ENCODE measurements at places on chromosomes 7 and 10.

DNA sequence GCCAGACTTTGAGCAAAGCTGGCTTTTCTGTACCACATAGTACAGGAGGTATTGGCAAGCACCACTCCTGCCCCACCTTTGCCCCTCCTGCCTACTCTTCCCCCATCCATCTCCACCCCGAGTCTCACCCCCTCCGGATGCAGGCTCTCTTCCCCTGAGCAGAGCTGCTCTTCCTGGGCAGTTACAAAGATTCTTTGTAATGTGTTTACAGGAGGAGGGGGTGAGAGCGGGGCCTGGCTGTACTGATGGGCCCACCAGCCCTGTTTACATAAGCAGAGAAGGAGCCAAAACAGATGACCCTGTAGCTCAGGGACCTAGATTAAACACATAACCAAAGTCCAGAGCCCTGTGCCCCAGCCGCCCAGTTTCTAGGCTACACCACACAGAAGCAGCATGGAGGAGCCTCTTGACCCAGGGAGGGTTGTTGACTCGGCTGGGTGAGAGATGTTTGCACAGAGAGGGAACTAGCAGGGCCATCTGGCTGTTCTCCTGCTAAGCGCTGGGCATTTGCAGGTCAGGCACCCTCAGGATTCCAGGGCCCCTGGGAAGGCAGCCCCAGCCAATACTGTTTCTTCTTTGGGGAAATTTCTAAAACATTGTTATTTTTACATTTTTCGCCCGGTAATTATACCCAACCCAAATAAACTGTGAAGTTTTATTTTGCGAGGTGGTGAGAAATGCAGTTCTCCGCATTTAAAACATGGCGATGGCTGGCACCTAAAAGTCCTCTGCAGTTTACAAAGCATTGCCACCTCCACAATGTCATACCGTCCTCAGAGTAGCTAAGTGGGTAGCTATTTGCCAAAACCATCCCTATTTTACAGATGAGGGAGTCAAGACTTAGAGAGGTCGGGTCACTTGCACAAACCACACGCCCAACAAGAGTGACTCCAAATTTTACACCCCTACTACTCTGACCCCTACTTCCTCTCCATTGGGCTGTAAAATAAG, 11.4 kb upstream of the ZKSCAN1 start:
- no peak for DNase-seq

DNA sequence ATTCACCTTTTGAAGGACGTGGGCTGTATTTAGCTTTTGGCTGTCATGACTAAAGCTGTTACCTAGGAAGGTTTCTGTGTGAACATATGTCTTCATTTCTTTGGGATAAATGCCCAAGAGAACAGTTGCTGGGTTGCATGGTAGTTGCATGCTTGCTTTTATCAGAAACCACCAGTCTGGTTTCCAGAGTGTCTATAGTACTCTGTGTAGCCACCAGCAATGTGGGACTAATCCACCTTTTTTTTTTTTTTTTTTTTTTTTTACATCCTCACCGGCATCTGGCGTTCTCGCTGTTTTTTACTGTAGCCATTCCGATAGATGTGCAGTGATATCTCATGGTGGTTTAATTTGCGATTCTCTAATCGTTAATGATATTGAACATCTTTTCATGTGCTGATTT, 297.8 kb downstream of the SDK1 start:
- DNase-seq, result no peak

DNA sequence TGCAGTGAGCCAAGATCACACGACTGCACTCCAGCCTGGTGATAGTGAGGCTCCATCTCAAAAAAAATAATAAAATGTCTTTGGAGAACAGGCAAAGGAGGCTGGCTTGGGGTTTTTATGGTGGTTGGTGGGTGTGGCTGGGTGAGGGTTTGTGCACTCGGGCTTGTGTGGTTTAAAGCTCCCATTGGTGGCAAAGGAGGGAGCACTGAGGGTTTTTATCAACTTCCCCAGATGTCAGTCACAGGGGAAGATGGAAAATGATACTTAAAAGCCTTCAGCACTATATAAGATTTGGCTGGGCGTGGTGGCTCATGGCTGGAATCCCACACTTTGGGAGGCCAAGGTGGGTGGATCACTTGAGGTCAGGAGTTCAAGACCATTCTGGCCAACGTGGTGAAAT, 16.3 kb upstream of the RNF216 start:
- no peak for DNase-seq

- no peak for DNase-seq
Observed at GRCh38 chr10:95588025-95588424, 26.9 kb upstream of the SORBS1 start.

All from esophagus squamous epithelium (tissue), 5 donors.